ENCODE measurements at places on chromosomes 1 and 21. TPM values are rescaled to one million over a fixed set of nuclear protein-coding genes. Genes with fewer than 3 reads are reported as not detected.

DNA sequence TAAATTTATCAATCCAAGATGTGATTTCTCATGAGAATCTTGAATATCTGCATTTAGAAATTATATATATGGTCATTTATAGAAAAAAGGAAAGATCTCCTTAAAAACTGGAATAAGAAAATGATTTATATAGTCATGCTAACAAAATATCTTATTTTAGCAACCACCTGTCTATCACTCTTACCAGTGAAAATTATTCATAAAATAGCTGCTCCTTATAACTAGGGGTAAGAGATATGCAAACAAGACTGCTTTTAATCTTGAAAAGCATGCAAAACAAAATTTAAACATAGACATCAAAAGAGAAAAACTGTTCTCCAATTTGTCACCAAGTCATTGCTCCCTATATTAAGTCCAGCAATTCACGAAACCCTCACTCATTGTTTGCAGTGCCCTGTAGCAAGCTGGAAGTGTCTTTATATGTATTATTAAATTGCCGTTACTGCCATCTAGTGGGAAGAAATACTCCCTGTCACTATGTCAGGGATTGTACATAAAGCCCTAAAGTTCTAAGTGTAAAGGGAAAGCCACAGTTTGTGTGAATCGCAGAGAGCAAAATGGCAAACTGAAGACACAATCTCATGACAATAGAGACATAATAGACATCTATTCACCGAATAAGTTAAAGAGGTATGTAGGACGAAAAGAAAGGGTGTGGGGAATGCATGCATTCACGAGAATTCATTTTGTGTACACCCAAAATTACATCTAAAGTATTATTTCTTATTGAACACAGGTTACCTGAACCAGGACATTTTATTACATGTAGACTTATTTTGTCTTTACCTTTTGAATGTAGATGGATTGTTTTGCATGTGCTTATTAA, 600.5 kb downstream of the USP25 start:
- H3K4me1 ChIP-seq = no peaks in the 10 kb centered on the region
- H3K27me3 ChIP-seq = no peaks in the 10 kb centered on the region
- no peak overlapping the region for H3K4me3 ChIP-seq
- peak overlapping the region; percentile 36 for H3K27ac ChIP-seq
- no peak for DNase-seq
- no peaks in the 10 kb centered on the region for H3K36me3 ChIP-seq

Gene ANGPTL7
- 3.0 TPM for total RNA-seq

- no peaks in the 10 kb centered on the region for H3K36me3 ChIP-seq
- no peak overlapping the region for H3K4me3 ChIP-seq
- H3K27ac ChIP-seq = no peak overlapping the region
- no peaks in the 10 kb centered on the region for H3K4me1 ChIP-seq
These were observed 261.6 kb downstream of the SPATA17 start for GRCh38 chr1:217892750-217893149.

GRCh38 chr1:207904391-207904790, 6.5 kb downstream of the CD34 start:
- H3K27ac ChIP-seq = peak overlapping the region; percentile 43
- peaks cover 12% of the 10 kb centered on the region for H3K4me1 ChIP-seq
- no peaks in the 10 kb centered on the region for H3K36me3 ChIP-seq
- no peaks in the 10 kb centered on the region for H3K27me3 ChIP-seq
- H3K4me3 ChIP-seq = no peak overlapping the region

GRCh38 chr1:109369167-109369746, 28.5 kb downstream of the SORT1 start:
- H3K36me3 ChIP-seq = peaks cover 10% of the 10 kb centered on the region
- no peak overlapping the region for H3K4me3 ChIP-seq
- peaks cover 38% of the 10 kb centered on the region for H3K4me1 ChIP-seq
- DNase-seq = no peak

DNA sequence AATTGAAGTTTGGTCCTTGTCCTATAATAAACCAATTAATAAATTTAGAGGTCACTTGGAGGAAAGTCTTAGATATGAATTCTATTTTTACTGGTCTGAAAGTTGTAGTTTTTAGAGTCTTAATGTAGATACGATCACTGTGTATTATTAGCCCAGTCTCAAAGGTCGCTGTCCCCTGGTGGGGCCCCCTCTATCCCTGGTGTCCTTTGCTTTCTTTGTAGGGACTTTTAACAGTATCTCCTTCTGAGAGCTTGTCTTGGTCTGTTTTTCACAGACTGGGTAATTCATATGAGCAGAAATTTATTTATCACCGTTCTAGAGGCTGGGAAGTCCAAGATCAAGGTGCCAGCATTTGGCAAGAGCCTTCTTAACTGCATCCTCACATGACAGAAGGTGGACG, 18.5 kb downstream of the CHD1L start:
- H3K27me3 ChIP-seq = no peaks in the 10 kb centered on the region
- H3K36me3 ChIP-seq = peaks cover 18% of the 10 kb centered on the region
- DNase-seq = no peak
- no peak overlapping the region for H3K27ac ChIP-seq

DNA sequence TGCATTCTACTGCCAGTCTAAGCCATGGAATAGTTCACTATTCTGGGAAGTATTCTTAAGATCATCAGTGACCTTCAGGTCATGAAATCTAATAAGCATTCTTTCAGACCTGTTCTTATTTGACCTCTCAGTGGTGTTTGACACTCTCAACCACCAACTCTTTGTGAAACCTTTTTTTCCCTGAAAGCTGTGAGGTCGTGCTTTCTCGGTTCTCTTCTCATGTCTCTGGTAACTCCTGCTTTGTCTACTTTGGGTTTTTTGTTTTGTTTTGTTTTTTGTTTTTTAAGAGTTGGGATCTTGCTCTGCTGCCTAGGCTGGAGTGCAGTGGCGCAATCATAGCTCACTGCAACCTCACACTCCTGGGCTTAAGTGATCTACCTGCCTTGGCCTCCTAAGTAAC, 56.3 kb downstream of the POU2F1 start:
- no peaks in the 10 kb centered on the region for H3K27me3 ChIP-seq
- H3K4me3 ChIP-seq = no peak overlapping the region
- no peaks in the 10 kb centered on the region for H3K4me1 ChIP-seq
- no peaks in the 10 kb centered on the region for H3K36me3 ChIP-seq
- no peak overlapping the region for H3K27ac ChIP-seq

DNA sequence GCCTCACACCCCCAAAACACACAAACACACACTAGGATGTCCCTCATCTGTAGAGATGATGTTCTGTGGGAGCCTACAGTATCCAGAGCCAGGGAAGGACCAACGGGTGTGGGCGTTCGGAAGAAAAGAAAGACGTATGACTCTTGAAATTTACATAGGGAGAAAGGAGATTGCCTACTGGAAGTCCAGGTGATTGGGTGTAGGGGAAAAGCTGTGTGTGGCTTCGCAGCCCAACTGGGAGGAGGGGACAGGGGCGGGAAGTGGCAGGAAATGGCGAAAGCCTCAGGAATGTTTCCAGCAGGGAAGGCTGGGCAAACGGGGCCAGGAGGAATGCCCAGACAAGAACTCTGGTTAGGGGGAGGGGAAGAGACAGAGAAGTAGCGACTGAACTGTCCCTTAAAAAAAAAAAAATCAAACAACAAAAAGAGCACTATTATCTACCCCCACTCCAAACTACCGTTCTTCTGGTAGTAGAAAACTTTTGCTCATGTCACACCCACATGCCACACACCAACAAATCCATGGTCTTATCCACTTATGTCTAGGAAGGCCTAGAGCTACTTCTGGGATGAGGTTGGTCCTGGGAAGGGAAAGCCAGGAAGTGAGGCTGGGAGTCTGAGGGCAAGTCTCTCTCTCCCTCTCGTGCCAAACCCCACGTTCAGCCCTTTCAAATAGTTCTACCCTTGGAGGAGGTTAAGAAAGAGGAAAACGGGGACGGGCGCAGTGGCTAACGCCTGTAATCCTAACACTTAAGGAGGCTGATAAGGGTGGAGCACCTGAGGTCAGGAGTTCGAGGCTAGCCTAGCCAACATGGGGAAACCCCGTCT, 1.8 kb upstream of the CKS1B start:
- no peaks in the 10 kb centered on the region for H3K27me3 ChIP-seq
- H3K36me3 ChIP-seq = no peaks in the 10 kb centered on the region
- DNase-seq = peak; percentile 78
- peak overlapping the region; percentile 98 for H3K27ac ChIP-seq

DNA sequence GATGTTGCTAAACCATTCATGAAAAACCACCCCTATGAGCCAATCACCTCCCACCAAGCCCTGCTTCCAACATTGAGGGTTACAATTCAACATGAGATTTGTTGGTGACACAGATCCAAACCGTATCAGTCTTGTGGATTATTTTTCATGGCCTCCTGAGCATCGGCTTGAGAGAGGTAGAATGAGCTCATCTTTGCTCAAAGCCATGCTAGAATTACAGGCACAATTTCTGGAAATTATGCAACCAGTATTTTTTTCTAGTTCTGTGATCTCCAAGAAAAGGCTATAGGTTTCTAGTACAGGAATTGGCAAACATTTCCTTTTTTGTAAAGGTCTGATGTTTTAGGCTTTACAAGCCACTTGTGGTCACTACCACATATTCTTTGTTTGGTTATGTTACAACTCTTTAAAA, 219.4 kb downstream of the DUSP10 start:
- H3K36me3 ChIP-seq = no peaks in the 10 kb centered on the region
- no peak for DNase-seq
- H3K4me1 ChIP-seq = no peaks in the 10 kb centered on the region
- no peak overlapping the region for H3K27ac ChIP-seq
- H3K27me3 ChIP-seq = no peaks in the 10 kb centered on the region
- no peak overlapping the region for H3K4me3 ChIP-seq

Gene PI4KB
- 57.6 TPM for total RNA-seq

Gene NUP210L
- not detected for total RNA-seq

DNA sequence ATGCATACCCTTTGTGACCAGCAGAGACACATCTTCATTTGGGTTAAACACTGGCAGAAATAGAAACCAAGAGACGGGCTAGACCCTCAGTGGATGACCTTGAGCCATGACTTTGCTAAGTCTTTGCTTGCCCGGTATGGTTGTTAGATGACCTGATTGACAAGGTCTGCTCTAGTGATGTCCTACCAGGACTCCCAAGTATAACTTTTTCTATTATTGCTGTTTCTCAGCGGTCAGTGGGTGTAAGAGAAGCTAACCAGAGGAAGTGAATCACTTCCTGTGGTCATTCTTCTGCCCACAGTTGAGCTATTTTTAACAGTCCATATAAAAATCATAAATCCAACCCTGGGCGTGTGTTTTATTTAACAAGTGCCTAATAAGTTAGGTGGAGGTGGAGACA, 126.2 kb upstream of the ETS2 start:
- H3K36me3 ChIP-seq = no peaks in the 10 kb centered on the region
- no peak for DNase-seq
- no peaks in the 10 kb centered on the region for H3K4me1 ChIP-seq
- H3K27ac ChIP-seq = no peak overlapping the region

Gene MIGA1
- total RNA-seq = 21.8 TPM

Gene SPRR1A
- total RNA-seq = not detected

- peaks cover 17% of the 10 kb centered on the region for H3K36me3 ChIP-seq
- H3K4me1 ChIP-seq = peaks cover 60% of the 10 kb centered on the region
These were observed 5.7 kb downstream of the ZC3H12A start for GRCh38 chr1:37480125-37480466.

Gene TSPAN2
- 61.5 TPM for total RNA-seq

GRCh38 chr1:78619446-78619802, 824 bp upstream of the IFI44L start:
- H3K27me3 ChIP-seq = no peaks in the 10 kb centered on the region
- peak overlapping the region; percentile 38 for H3K4me3 ChIP-seq

DNA sequence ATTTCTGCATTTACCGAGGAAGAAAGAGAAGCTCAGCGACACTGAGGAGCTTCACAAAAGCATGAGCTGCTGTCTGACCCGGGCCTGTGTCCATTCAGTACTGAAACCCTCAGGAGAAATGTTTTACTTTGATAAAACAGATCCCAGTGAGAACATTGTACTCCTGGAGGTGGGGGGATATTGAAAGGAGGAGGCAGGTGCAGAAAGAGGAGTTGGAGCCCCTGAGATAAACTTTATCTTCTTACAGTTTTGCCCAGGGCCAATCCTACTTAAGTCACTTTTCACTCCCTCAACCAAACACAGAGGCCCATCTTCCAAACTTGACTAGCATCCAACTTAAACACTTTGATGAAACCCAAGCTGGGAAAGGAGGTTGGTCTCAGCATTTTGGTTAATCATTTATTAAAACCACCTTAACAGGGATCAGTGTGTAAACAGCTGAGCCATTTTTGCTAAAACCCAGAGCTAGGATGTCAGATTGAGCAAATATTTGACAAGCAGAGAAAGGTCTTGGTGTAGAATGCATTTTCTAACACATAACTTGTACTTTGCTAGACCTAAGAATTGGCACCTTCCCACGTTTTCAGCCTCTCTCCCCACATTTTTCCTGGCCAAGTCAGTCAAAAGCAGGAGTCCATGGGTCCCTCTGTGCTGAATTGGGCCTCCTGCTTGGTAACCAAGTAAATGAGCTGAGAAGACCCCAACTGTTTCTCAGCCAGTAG, 32.5 kb upstream of the SARS1 start:
- no peak overlapping the region for H3K4me3 ChIP-seq
- no peaks in the 10 kb centered on the region for H3K36me3 ChIP-seq
- no peak for DNase-seq
- H3K27me3 ChIP-seq = no peaks in the 10 kb centered on the region
- H3K4me1 ChIP-seq = peaks cover 6% of the 10 kb centered on the region

All from sigmoid colon (tissue), 7 donors.